ENCODE measurements at places on chromosomes 2 and 18. TPM values are rescaled to one million over a fixed set of nuclear protein-coding genes. Genes with fewer than 3 reads are reported as not detected.

GRCh38 chr2:203914546-203915182 lies 21.9 kb upstream of the ICOS start:
- H3K4me3 ChIP-seq, result no peak overlapping the region
- H3K27me3 ChIP-seq, result peaks cover 29% of the 10 kb centered on the region
- H3K4me1 ChIP-seq, result peaks cover 7% of the 10 kb centered on the region
- no peak for DNase-seq

- H3K4me1 ChIP-seq, result peaks cover 41% of the 10 kb centered on the region
- peak overlapping the region; percentile 90 for H3K27ac ChIP-seq
- H3K36me3 ChIP-seq, result peaks cover 82% of the 10 kb centered on the region
- H3K27me3 ChIP-seq, result no peaks in the 10 kb centered on the region
- no peak for DNase-seq
Observed at GRCh38 chr18:2917259-2918047, 70.6 kb downstream of the EMILIN2 start.

GRCh38 chr2:216838151-216838550 lies 21.7 kb downstream of the TNP1 start:
- no peak overlapping the region for H3K27ac ChIP-seq
- H3K36me3 ChIP-seq, result no peaks in the 10 kb centered on the region
- H3K4me1 ChIP-seq, result no peaks in the 10 kb centered on the region
- H3K27me3 ChIP-seq, result peaks cover 8% of the 10 kb centered on the region
- DNase-seq, result no peak
- H3K4me3 ChIP-seq, result no peak overlapping the region

DNA sequence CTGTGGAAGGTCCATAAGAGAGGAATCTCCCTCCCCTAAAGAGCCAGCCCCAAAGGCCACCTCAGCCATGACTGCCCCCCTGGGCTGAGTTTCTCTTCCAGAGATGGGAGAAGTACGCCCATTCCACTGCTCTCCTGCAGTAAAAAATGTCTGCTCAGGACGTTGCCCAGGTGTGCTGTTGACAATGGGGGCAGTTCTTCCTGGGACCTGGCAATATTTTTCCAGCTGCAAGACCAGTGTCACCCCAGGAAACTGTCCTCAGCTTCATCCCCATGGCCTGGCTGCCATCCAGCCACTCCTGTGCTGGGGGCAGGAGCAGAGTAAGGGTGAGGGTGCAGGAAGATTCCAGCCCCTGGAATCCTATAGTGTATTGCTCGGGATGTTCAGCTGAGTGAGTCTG lies 14.3 kb downstream of the CELF4 start:
- no peaks in the 10 kb centered on the region for H3K27me3 ChIP-seq
- no peaks in the 10 kb centered on the region for H3K36me3 ChIP-seq
- no peaks in the 10 kb centered on the region for H3K4me1 ChIP-seq
- DNase-seq, result no peak
- H3K27ac ChIP-seq, result no peak overlapping the region

DNA sequence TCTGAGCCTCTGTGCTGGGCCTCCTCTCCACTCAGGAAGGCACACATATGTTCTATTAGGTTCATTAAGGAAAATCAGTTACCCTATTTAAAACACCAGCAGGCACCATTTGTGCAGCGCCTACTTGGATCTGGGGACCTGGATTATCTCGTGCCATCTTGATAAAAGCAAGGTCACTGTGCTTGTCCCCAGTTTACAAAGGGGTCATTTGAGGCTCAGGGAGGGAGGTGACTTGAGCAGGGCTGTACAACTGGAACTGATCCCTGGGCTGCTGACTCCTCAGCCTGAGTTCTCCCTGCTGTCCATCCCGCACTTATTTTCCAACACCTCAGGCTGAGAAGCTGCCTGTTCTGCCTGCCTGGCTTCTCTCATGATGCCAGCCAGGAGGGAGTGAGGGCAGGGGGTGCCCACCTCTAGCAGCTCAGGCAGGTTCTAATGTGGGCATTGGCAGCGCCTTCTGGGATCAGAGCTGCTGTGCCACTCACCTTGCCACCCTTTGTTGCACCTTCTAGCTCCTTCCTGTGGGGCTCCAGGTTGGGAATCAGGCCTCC lies 120.3 kb downstream of the GLI2 start:
- no peak for DNase-seq
- H3K36me3 ChIP-seq, result no peaks in the 10 kb centered on the region
- no peaks in the 10 kb centered on the region for H3K27me3 ChIP-seq

DNA sequence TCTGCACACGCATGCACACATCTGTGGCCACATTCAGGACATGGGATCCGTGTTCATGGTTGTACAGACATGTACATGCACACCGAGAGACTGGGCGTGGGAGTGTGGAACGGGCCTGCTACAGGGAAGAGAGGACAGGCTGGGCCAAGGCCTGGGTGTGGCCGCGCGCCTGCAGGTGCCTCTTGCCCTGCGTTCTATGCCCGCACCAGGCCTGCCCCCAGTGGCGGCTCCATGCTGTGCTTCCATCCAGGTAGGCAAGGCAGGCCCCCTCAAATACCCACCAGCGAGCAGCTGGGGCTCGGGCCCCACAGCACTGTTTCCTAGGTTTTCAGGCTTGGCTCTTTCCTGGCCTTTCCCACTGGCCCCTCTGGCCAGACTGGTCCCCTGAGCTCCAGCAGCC lies 15.5 kb upstream of the PTMA start:
- H3K4me1 ChIP-seq, result peaks cover 3% of the 10 kb centered on the region
- H3K4me3 ChIP-seq, result no peak overlapping the region
- no peaks in the 10 kb centered on the region for H3K27me3 ChIP-seq

DNA sequence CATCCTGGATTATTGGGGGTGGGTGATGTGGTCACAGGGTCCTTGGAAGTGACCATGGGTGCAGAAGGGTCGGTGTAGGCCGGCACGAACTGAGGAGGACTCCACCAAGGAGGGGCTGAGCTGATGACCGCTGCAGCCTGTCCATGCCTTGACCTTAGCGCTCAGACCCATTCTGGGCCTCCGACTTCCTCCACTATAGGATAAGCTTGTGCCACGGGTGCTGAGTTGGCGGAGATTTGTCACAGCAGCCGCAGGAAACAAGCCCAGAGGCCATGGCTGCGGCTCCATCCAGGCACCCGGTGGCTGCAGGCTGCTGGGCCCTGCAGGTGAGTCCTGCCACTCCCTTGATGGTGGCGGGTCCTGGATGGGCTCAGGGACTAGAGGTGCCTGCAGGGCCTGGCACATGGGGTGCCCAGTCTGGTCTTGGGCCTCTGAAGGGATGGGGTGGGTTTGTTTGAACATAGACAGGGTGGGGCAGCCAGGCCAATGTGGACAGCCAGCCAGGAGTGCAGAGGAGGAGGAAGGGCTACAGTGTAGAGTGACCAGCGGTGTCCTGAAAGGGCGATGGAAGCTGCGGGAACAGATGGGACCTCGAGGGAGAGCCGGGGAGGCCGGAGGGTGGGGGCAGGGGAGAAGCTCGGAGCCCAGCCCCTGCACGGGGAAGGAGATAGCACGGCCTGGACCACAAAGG lies 84.8 kb downstream of the SEPTIN10 start:
- H3K4me3 ChIP-seq, result no peak overlapping the region
- H3K4me1 ChIP-seq, result no peaks in the 10 kb centered on the region
- H3K27me3 ChIP-seq, result peaks cover 6% of the 10 kb centered on the region
- no peaks in the 10 kb centered on the region for H3K36me3 ChIP-seq
- DNase-seq, result no peak

GRCh38 chr2:134207589-134208209 lies 46.2 kb upstream of the MGAT5 start:
- no peak overlapping the region for H3K4me3 ChIP-seq
- no peaks in the 10 kb centered on the region for H3K36me3 ChIP-seq
- peak; percentile 42 for DNase-seq
- no peaks in the 10 kb centered on the region for H3K27me3 ChIP-seq

- no peak for DNase-seq
- peaks cover 11% of the 10 kb centered on the region for H3K4me1 ChIP-seq
- H3K4me3 ChIP-seq, result no peak overlapping the region
- no peaks in the 10 kb centered on the region for H3K27me3 ChIP-seq
- peaks cover 28% of the 10 kb centered on the region for H3K36me3 ChIP-seq
Observed at GRCh38 chr2:39731546-39731945, 47.5 kb downstream of the THUMPD2 start.

- H3K36me3 ChIP-seq, result no peaks in the 10 kb centered on the region
- no peak overlapping the region for H3K27ac ChIP-seq
- no peak for DNase-seq
- no peaks in the 10 kb centered on the region for H3K27me3 ChIP-seq
- H3K4me1 ChIP-seq, result no peaks in the 10 kb centered on the region
- no peak overlapping the region for H3K4me3 ChIP-seq
Observed at GRCh38 chr2:161839926-161840325, 215.7 kb downstream of the SLC4A10 start.

TPGS2 gene
- 42.1 TPM for total RNA-seq

NT5C1B gene
- total RNA-seq, result not detected

Measured in activated B cell treated with CpG ODN at 0.5 μM for 24 hours (primary cell).